Naive B cell (primary cell): ENCODE measurements at places on chromosomes 6 and 20.

- no peak for DNase-seq
Measured at GRCh38 chr20:35276408-35276807, 1.5 kb downstream of the MMP24OS start.

DNA sequence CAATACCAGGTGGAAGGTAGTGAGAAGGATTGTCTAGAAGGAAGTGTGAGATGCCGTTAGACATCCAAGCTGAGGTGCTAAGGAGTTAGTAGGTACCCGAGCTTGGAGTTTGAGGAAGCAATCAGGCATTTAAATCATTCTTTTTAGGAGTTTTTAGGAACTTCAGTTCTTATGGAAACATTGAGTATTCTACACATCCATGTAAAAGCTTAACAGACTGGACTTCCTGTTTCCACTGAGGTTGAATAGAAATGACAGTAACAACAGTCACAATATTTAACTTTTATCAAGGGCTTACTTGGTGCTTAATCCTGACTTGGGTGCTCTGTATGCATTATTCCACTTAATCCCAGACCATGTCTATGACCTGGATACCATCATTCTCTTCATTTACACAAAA, 136.4 kb downstream of the UST start:
- no peak for DNase-seq

- no peak for DNase-seq
Measured at GRCh38 chr6:142118328-142118727, 14.4 kb upstream of the GJE1 start.

DNA sequence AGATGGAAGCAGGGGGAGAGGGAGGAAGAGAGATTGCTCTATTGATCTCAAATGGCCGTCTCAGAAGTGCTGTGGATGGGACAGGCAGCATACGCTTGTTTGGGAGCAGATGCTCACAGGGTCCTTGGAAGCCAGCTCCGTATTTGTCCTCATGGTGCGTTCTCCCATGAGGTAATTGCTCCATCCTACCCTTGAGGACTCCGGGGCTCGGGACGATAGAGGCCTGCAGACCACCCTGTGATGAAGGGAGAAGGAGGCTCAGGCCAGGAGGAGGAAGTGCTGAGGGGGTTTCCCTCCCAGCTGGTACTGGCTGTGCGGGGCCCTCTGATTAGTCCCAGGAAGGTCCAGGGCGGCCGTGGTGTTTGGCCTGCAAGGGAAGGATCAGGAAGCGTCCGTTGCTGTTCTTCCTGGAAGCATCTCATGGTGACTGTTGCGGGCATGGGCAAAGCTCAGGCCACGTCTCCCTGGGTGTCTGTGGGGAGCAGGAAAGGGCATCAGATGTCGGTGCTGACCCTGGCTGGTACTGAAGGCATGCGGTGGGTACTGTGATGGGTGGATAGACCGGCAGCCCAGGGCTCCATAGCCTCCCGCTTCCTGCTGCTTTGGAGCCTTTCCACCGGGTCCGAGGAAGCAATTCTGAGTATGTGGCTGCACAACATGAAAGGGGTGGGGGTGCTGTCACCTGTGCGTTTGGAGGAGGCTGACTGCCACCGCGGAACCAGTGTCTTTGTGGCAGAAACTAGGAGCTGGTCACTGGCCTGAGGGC, 158.3 kb downstream of the SYCP2 start:
- no peak for DNase-seq
